ENCODE measurements at places on chromosomes 5 and 9. TPM values are rescaled to one million over a fixed set of nuclear protein-coding genes. Genes with fewer than 3 reads are reported as not detected.

DNA sequence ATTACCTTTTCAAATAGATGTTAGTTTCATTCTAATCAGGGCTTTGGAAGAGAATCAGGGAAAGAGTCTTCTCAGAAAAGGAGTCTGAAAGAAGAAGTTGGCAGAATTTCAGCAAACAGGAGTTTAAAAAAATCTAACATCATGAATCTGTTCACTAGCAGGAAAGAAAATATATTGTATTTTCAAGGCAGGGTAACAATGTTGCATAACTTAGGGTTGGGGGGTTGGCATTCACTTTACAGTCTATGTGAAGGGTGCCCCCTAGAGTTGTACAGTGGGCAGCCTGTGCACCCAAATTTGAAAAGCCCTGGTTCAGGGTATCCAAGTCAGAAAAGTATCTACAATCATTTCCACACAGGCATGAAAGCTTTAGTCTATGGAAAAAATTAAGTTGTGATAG is 348.4 kb upstream of the SLC30A5 start:
- DNase-seq, result no peak

- DNase-seq, result no peak
These were observed 54.2 kb upstream of the DPYSL3 start for GRCh38 chr5:147564124-147564486.

DNA sequence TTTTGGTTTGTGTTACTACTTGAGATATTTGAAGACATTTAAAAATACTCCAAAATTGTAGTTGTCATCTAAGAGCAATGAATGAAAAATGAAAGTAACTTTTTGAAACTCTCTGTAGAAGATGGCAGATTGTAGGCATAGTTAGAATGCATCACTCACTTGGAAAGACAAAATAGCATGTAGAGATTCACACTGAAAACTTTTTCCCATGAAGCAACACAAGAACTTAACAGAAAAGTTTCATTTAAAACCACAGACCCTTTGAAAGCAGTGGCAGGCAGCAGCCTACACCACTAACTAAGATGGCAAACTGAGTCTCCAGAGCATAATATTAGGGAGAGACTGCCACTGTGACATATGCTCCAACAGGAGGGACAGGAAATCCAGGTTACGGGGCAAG is 18.9 kb upstream of the FAM174A start:
- no peak for DNase-seq

GRCh38 chr9:125296843-125297372 is 35.3 kb downstream of the GAPVD1 start:
- no peak for DNase-seq

The ZNF483 gene
- total RNA-seq, result 19.0 TPM

The PSIP1 gene
- total RNA-seq, result 67.7 TPM

The WNT8A gene
- not detected for total RNA-seq
